ENCODE measurements at places on chromosomes 3 and 15. TPM values are rescaled to one million over a fixed set of nuclear protein-coding genes. Genes with fewer than 3 reads are reported as not detected.

ANKUB1 gene
- total RNA-seq, result not detected

PLCB2 gene
- total RNA-seq, result 35.1 TPM

ISG20 gene
- total RNA-seq, result 41.0 TPM

ADAMTS17 gene
- total RNA-seq, result 1.6 TPM

DNA sequence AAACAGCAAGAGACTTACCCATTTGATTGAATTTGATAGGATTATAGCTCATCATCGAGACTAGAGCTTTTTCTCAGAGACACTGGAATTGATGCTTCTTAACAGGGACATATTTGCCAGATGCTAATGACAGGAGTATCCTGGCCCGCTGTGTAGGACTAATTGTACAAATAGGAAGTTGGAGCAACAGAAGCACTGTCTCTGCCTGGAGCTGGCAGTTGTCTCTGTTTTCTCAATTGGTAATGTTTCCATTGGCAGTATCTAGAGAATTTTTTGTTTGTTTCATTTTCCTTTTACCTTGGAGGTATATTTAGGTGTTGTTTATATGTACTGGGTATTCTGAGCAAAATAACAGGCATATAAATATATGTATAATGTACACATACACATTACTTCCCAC lies 8.9 kb upstream of the PCOLCE2 start:
- DNase-seq, result no peak

DNA sequence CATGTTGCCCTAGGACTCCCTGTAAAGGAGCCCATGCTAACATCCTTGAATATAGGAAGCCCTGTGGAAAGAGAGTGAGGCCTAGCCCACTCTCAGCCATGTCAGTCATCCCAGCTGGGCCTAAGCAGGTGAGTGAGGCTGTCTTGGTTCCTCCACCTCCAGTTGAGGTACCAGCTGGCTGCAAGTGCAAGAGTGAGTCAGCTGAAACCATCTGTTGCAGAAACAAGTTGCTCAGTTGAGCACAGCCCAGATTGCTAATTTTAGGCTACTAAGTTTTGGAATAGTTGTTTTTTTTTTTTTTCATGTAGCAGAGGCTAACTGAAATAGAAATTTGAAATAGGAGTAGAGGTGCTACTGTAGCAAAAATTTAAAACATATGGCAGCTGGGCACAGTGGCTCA lies 43.7 kb upstream of the ADPGK start:
- DNase-seq, result no peak

- DNase-seq, result no peak
Observed at GRCh38 chr3:119662604-119663373, 2.4 kb upstream of the POPDC2 start.

GRCh38 chr3:177367788-177368187 lies 170.5 kb upstream of the TBL1XR1 start:
- DNase-seq, result no peak

DNA sequence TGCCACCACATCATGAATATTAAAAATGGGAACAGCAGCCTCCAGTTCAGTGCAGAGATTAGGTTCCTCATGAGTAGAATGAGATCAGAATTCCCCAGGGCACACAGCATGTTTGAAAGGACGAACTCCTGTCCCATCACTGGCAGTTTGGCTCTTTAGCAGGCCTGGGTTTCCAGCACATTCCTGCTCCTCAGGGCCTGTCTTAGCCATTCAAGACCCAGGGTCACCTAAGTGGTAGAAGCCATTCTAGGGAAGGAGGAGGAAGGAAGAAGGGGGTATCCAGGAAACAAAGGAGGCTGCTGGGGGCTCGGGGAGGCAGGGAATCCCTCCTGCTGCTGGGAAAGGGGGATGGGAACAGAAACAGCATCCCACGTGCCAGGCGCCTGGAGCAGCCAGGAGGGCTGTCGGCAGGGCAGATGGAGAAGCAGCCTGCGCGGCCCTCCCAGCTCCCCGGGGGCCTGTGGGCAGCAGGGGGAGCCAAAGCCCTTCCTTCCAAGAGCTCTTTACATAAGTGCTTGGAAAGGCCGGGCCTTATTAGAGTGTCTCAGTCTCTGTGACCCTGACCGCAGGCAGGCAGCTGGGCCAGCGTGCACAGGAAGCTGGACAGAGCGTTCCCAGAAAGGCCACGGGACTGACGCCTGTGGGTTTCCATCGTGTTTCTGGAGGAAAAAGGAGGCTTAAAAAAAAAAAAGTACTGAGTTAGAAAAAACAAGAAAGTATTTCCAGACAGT lies 24.7 kb downstream of the LOXL1 start:
- peak; percentile 53 for DNase-seq

DNA sequence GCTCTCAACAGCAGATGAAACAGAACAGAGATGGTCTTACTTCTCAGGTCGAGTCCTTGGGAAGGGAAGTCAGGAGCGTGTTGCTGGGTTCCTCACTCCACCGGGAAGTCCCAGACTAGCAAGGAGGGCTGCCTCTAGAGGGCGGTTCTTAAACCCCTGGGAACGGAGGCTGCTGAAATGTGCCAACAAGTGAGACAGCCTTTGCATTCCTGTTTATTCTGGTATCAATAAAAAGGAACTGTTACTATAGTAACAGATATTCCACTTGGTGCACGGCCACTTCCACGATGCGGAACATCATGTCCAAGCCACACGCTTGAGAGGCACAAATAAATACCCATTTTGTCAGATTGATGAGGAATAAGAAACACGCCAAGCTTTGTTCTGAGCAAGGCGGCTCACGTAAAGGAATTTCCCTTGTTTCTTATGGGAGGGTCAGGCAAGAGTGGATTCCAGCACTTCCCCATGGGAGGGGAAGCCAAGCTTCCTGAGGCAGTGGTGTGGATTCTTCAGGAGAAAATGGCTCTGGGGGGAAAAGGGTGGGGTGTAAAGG lies at the start of gene FAM107A:
Gene FAM107A (minus strand): TSS at position 123 of the 553 bp plus-strand sequence. CDS start 7,531 bp downstream, outside the sequence.
- no peak for DNase-seq

DNA sequence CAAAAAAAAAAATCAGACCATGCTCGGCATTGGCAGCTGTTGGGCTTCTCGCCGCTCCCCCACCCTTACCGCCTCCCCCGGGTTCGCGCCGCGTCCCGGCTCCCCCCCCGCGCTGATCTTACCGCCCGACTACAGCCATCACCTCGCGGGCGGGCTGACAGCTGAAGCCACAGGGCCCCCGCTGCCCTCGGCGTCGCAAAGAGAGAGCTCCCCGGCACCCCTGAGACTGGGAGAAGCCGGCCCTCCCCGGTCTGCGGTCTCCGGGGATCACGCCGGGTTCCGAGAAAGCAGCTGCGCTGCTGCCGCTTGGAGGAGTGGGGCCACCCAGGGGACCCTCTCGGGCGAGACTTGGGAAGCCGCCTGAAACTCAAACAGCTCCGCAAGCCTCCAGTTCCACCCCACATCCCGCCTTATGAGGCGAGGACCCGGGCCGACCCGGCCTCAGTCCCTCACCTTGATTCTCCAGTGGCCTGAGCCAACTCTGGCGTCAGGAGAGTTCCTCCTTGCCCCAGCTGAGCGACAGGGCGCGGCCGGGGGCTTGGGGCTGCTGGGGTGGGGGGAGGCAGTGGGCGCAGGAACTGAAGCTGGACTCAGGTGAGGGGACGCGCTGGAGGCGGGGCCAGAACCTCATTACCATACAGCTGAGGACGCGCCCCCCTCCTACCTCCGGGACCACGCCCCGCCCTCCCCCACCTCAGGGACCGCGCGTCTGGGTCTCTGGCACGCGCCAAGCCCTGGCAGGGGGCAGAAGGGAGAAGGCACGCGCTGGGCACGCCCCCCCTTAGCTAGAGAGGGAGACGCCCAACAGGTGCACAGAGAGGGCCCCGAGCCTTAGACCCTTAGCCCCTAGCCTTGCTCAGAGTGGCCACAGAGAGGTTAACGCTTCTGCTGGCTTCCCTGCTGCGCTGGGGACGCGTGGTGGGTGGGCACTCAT lies 1.0 kb upstream of the DLL4 start:
- no peak for DNase-seq

DNA sequence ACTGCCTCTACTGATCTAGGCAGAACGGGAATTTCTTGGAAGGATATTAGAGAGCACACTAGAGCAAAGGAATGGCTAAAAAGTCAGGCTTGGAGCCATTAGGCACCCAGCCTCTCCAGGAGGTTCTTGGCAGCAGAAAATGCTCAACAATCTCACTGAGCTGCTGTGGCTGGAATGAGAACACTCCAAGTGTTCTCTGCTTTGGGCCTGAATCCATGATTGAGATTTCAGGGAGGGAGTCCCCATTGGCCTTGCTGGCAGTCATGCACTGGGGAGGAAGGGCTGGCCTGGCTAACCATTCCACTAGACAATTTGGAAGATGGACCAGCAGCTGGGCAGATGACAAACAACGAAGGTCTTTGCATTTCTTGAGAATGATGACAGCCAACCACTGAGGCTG lies 362.6 kb downstream of the SHQ1 start:
- no peak for DNase-seq

GRCh38 chr3:196883361-196883760 lies 15.6 kb downstream of the SENP5 start:
- no peak for DNase-seq

DNA sequence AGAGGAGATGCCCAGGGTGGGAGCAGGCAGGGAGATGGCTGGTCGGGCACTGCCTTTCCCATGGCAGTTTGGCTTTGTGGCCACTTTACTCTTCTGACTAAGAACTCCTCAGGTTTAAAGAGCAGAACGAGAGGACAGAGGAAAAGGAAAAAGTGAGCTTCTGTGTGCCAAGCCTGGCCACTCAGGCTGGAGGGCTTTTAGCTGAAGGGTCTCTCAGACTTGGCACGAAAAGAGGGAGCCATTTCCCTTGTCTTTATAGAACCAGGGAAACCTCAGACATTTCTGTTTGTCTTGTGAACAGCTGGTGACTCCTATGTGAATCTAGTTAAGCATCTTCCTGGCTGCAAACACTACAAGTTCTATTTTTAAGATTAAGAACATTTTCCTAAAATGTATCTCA lies 23.3 kb upstream of the PSMD6 start:
- no peak for DNase-seq

DNA sequence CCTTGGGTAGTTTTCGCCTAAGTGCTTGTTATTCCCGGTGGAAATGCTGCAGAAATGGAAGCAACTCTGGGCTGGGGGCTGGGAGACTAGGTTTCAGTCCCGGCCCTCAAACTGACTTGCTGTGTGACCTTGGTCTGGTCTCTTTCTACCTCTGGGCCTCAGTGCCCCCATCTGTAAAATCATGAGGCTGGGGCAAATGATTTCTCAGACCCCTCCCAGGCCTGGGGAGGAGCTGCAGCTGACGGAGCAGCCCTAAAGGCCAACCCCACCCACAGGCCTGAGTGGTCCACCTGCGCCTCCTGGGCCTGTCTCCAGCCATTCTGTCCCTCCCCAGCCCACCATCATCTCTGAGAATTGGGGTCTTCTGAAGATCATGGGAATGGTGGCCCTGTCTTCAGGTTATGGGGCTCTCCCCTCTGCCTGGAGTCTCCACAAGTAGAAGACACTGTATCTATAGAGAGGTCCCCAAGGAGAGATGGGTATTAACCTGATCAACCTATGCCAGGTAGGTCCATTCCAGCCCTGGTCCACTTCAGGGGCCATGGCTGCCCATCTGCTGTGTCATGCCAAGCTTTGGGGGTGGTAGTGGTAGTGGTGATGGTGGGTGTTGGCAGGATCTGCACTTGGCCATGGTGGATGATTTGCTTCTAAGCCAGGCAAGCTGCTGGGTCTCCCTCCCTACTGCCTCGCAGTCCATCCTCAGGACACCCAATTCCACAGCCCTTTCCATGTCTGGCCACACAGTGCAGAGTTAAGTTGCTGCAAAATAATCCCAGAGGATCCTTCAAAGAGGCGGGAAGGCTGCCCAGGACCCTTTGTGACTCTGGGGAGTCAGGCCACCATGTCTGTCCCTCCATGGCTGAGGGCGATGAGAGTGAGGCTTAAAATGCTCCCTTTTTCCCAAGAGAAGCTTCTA lies 46.0 kb downstream of the ITGA11 start:
- no peak for DNase-seq

DNA sequence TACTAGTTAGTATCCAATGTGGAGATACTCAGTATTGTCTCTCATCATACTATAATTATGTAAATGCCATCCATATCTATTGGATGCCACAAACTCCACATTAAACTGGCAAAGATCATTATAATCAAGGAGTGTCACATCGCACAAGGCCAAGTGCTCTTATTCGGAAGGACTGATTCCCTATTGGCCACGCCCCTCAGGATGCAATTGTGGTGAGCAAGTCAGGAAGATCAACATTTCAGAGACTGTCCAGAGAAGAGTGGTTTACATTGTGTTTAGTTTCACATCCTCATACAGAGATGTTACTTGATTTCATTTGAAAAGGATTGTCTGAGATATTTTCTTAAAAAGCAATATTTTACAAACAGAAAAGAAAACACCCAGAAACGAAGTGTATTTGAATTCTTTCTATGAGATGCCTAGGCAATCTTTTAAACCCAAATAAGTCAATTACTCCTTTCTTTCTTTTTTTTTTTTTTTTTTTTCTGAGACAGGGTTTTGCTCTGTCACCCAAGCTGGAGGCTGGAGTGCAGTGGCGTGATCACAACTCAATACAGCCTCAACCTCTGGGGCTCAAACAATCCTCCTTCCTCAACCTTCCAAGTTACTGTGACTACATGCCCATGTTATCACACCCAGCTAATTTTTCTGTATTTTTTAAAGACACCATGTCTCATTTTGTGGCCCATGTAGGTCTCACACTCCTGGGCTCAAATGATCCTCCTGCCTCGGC lies 369.1 kb downstream of the RBMS3 start:
- no peak for DNase-seq

GRCh38 chr3:157820157-157820517 lies 286.1 kb downstream of the SHOX2 start:
- no peak for DNase-seq

GRCh38 chr15:77409259-77410156 lies 10.4 kb downstream of the PEAK1 start:
- DNase-seq, result no peak

DNA sequence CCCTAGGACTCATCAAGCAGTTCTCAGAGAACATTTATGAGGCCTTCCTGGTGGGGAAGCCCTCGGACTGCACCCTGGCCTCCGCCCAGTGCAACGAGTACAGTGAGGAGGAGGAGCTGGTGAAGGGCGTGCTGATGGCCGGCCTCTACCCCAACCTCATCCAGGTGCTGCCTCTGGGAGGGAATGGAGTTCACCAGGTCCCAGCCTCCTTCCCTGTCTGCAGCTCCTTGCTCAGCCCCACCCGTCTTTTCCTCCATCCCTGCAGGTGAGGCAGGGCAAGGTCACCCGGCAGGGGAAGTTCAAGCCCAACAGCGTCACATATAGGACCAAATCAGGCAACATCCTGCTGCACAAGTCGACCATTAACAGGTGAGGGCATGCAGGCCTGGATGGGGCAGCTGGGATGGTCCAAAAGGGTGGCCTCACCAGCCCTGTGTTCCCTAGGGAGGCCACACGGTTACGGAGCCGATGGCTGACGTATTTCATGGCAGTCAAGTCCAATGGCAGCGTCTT lies 46.3 kb downstream of the DHX30 start:
- DNase-seq, result no peak

DNA sequence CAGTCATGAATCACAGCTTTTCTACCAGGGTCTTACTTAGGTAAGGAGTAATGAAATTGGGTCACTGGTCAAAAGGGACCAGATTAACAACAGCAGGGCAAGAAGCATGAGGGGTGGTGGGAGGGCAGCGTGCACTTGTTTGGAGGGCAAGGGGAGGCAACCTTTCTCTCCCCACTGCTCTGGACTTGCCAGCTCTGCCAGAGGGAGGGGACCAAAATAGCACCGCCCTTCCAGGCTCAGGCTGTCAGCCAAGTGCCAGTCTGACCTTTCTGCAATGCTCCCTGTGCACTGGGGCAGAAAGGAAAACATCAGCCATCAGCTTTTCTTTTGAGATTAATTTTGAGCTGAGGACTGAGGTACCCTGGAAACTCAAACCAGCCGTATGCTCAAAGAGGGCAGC lies 4.5 kb upstream of the ULK3 start:
- DNase-seq, result no peak
